ENCODE measurements at places on chromosomes 7 and 10. TPM values are rescaled to one million over a fixed set of nuclear protein-coding genes. Genes with fewer than 3 reads are reported as not detected.

The TRIL gene
- under 0.01 TPM for total RNA-seq

The OR2A12 gene
- not detected for total RNA-seq

The WNT8B gene
- not detected for total RNA-seq

The OPN4 gene
- not detected for total RNA-seq

The AHR gene
- 76.7 TPM for total RNA-seq

The FKBP6 gene
- total RNA-seq = not detected

The PDLIM1 gene
- total RNA-seq = 27.5 TPM

The MUC12 gene
- 0.27 TPM for total RNA-seq

The PALD1 gene
- total RNA-seq = 4.8 TPM

The OR9A2 gene
- under 0.01 TPM for total RNA-seq

The ADCYAP1R1 gene
- not detected for total RNA-seq

The LRRC61 gene
- 46.6 TPM for total RNA-seq

The DOCK4 gene
- total RNA-seq = 2.4 TPM

The LMBR1 gene
- total RNA-seq = 76.2 TPM

The PRXL2A gene
- total RNA-seq = 6.5 TPM

The AEBP1 gene
- 19.4 TPM for total RNA-seq

The PRF1 gene
- 0.81 TPM for total RNA-seq

The SDK1 gene
- 0.81 TPM for total RNA-seq

The PGAM2 gene
- 0.81 TPM for total RNA-seq

The COL26A1 gene
- under 0.01 TPM for total RNA-seq

The MDFIC gene
- 9.4 TPM for total RNA-seq

The GALNT17 gene
- total RNA-seq = not detected

The PODXL gene
- 1.1 TPM for total RNA-seq

The TYSND1 gene
- 12.7 TPM for total RNA-seq

The AKR1C8 gene
- total RNA-seq = under 0.01 TPM

The DYNC1I1 gene
- total RNA-seq = 0.54 TPM

The ZC3HAV1L gene
- total RNA-seq = 21.8 TPM

The PNLIP gene
- not detected for total RNA-seq

The SPDYE11 gene
- not detected for total RNA-seq

The TMEM130 gene
- total RNA-seq = 0.81 TPM

The CYP3A5 gene
- not detected for total RNA-seq

The CDHR3 gene
- total RNA-seq = not detected

The CHN2 gene
- total RNA-seq = 6.7 TPM

The BICC1 gene
- 1.3 TPM for total RNA-seq

The MORN4 gene
- total RNA-seq = 3.5 TPM

The TEX47 gene
- not detected for total RNA-seq

The AQP1 gene
- total RNA-seq = 0.81 TPM

Data from hematopoietic multipotent progenitor cell (in vitro differentiated cells).